Stimulated activated naive CD4-positive, alpha-beta T cell treated with Interleukin-2 at 50 U/mL for 16 hours (primary cell): ENCODE measurements at places on chromosomes 7 and 10.

- DNase-seq, result peak; percentile 49
These were observed 98.2 kb upstream of the PRKCQ start for GRCh38 chr10:6678211-6678803.

DNA sequence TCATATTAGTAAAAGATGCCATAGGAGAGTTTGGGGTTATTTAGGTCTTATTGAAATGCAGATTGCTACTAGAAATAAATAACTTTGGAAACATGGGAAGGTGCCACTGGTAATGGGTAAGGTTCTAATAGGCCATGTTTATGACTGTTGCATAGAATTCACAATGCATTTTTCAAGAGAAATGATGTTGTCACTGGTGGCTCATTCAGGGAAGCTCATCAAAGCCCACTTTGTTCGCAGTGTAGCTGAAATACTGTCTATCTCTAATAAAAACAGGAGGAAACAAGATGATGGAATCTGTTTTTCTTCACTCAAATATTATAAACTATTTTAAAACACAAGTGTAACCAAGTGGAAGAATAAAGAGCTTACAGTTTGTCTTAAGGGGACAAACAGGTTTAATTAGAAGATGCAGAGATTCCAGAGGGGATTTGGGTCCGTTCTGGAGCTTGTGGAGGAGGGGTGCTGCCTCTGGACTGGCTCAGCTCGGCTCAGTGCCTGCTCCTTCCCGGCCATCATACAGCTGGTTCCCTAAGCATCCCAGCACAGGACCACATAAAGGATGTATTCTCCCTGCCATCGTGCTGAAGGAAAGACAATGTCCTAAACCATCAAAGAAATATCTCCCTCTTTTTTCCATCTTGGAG, 20.4 kb downstream of the OPALIN start:
- no peak for DNase-seq

GRCh38 chr10:33674491-33674890, 340.0 kb upstream of the NRP1 start:
- no peak for DNase-seq

GRCh38 chr10:119416855-119417254, 125.7 kb downstream of the RGS10 start:
- DNase-seq, result peak; percentile 60

GRCh38 chr10:125146791-125147579, 13.4 kb downstream of the CTBP2 start:
- no peak for DNase-seq

DNA sequence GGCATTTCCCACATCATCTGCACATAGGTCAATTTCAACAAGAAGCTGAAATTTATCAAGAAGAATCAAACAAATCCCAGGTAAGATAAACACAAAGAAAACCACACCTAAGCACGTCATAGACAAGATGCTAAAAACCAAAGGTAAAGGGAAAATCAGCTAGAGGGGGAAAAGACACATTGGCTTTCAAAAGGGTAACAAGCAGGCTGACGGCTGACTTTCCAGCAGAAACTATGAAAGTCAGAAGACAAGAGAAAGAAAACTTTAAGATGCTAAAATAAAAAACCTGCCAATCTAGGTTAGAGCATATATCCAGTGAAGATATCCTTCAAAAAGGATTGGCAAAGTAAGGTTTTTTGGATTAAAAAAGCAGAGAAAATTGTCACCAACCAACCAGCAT, 59.9 kb upstream of the RHEB start:
- DNase-seq, result no peak

- no peak for DNase-seq
These were observed 66.1 kb upstream of the AQP1 start for GRCh38 chr7:30845426-30846135.

GRCh38 chr7:94109556-94109955, 105.4 kb upstream of the BET1 start:
- DNase-seq, result no peak

- DNase-seq, result no peak
These were observed 11.3 kb downstream of the MRPS33 start for GRCh38 chr7:141003172-141004065.

- no peak for DNase-seq
These were observed 612.0 kb downstream of the CNTNAP2 start for GRCh38 chr7:146728611-146729010.

DNA sequence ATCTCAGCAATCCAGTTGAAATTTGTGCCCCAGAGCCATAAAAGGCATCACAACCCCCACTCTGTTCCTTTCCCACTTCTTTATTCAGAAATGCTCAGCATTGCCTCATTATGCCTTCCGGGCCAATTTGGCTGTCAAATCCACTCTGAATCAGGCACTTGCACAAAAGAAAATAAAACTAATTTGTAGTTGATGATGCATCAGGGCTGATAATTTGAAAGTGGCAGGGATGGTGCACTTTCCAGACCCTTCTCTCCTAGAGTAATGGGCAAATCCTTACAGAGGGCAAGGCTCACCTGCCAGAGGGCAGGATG, 147.9 kb upstream of the PDE1C start:
- DNase-seq, result no peak

GRCh38 chr7:80859272-80859970, 59.4 kb downstream of the SEMA3C start:
- DNase-seq, result no peak

GRCh38 chr7:46695051-46695708, 774.1 kb upstream of the IGFBP3 start:
- DNase-seq, result no peak

DNA sequence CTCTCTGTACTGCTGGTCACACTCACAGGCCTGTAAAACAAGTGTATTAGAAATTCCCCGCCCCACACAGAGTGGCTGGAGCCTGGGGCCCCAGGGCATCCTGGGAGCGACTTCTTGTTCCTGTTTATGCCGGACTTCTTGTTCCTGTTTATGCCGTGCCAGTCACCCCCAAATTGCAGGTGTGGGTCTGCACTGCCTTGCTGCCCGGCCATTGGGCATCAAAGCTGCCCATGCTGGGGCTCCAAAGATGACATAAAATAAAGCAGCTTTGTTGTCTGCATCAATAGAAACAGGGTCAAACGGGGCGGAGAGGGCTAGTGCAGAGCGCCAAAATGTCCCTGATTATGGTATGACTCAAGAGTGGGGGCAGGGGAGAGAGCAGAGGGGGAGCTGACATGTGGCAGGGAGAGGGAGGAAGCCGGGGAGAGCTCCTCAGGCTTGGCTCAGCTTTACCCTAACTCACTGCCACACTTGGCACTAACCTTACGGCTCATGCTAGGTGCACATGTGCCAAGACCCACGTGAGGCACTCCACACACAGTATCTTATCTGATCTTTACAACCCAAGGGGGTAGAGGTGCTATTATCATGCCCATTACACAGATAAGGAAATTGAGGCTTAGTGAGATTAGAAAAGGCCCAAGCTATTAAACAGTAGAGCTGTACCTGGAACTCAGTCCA, 98.4 kb downstream of the PIP4K2A start:
- DNase-seq, result peak; percentile 38

- DNase-seq, result no peak
These were observed 75.7 kb downstream of the SEMA3C start for GRCh38 chr7:80843018-80843677.

GRCh38 chr10:54259104-54259503, 541.9 kb downstream of the PCDH15 start:
- no peak for DNase-seq

DNA sequence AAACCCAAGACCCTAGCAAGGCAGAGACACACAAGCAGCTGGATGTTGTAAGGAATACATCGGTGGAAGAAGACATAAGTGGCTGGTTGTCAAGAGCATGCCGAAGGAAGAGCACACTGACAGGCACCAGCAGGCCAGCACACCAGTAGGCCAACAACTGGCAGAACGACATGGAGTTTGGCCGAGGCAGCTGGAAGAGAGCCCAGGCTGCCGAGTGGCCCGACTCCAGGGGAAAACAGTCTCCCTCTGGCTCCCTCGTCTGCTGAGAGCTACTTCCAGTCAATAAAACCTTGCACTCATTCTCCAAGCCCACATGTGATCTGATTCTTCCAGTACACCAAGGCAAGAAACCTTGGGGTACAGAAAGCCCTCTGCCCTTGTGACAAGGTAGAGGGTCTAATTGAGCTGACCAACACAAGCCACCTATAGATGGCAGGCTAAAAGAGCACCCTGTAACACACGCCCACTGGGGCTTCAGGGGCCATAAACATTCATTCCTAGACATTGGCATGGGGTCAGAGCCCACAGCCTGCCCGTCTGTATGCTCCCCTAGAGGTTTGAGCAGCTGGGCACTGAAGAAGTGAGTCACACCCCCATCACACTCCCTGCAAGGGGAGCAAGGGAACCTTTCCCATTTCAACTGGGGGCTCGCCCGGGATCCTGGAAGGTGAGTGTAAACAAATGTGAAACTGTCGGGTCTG, 14.7 kb upstream of the TNS3 start:
- DNase-seq, result no peak

- DNase-seq, result no peak
These were observed 61.1 kb upstream of the DDC start for GRCh38 chr7:50626286-50626685.

DNA sequence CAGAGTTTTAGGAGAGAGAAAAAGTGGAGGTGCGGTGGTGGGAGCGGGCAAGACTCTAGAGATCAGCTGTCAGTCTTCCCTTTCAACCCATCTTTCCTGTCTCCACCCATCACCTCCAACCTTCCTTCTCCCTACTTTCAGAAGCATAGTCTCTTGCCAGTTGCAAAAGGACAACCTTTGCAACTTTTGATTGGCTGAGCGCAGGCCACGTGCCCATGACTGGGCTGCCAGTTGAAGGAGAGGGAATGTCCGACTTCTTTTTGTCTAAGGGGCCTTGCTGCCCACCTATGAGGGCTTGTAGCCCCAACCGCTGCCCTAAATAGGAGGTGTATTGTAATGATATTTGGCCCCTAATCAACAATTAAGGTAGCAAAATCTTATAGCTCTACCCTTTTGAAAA, 12.6 kb downstream of the CYP26A1 start:
- DNase-seq, result no peak

GRCh38 chr7:29499932-29500331, 63.7 kb upstream of the PRR15 start:
- DNase-seq, result no peak

DNA sequence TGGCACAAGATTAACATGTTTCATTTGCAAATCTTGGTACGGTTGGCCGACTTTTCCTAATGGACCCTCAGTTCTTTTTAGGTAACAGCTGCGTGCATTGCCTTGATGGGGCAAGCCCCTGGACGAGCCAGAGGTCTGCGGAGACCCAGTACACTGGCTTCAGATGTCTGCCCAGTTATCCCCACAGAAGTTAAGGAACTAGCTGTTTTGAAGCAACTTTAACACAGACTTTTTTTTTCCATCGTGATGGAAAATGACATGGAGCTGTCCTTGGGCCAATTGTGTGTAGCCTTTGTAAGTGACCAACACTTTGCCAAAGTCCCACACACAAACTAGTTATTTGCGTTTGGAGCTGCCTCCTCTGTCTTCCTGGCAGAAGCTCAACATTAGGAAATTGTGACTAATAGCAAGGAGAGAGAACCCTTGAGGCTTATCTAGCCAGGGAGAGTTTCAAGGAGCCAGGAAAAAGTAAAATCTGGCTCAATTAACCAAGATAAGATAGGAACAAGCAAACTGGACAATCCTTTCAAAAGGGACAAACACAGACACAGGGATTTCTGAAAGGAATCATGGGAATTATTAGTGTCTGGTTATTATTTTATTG, 99.6 kb upstream of the BMPER start:
- no peak for DNase-seq

DNA sequence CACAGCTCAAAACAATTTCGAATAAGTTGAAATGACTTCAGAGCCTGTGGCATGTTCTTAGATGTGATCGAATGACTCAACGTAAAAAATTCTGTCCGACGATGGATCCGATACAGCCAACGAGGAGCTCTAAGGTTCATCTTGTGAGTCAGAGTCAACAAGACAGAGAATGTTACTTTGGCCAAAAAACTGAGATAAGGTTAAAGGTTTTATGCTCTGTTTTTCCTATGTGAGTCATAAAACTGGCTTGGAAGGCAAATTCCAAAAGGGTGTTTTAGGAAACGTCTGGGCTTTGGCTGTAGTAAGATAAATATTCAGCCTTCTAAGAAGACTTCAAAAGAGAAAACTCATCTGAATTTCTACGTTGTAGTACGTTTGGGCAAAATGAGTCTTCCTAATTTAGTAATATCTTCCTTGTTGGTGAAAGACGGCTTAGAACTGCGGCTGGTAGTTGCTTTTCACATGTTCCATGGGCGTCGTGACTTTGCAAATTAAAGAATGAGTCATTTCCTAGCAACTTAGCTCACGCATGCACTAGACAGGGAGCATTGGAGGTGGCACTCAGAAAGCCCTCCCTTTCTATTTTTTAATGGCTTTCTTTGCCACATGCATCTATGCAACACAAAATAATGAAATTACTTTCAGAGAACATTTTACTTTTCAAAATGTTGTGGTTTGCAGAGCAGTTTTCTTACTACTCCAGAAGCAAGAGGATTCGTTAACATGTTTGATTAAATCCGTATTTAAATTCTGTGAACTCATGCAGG, 28.2 kb downstream of the PFKP start:
- peak; percentile 65 for DNase-seq

- DNase-seq, result no peak
These were observed 310.7 kb downstream of the WDR37 start for GRCh38 chr10:1366811-1367425.

DNA sequence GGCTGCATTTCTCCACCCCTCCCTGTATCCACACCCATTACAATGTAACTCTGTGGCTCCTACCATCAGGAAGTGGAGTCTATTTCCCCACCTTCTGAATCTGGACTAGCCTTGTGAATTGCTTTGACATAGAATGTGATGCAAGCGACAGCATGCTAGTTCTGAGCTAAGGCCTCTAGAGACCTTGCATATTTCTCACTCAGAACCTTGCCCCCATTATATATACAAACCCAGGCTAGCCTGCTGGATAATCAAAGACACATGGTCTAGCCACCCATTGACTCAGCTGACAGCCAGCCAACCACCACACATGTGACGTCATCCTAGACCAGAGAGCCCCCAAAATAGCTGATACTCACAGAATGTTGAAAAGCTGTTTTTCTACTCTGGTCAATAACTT, 77.9 kb downstream of the CCDC71L start:
- no peak for DNase-seq

- no peak for DNase-seq
These were observed 156.6 kb downstream of the CCDC3 start for GRCh38 chr10:12844811-12845483.

DNA sequence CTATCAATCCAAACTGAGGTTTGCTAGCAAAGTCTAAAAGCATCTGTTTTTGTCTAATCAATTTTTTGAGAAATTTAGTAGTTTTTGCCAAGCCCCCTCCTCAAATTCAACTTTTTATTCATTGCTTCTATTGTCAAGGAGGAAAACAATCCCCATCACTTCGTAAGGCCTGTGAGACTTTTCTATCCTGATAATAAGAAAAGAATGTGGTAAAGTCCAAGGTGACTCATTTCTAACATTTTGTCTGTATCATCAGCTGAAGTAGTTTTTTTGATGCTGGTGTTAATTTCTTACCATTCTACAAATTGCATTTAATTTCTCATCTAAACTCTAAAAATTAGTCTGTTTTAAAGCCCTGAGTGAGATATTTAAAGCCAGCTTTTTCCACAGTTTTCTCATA, 11.7 kb downstream of the ANK3 start:
- DNase-seq, result no peak

- DNase-seq, result no peak
These were observed 50.8 kb upstream of the AOAH start for GRCh38 chr7:36775061-36775620.

GRCh38 chr10:11162828-11163599, 145.3 kb downstream of the CELF2 start:
- DNase-seq, result peak; percentile 70

- no peak for DNase-seq
These were observed 285.2 kb downstream of the PTPRN2 start for GRCh38 chr7:158302274-158303070.
